ENCODE measurements at places on chromosomes 1 and 21. TPM values are rescaled to one million over a fixed set of nuclear protein-coding genes. Genes with fewer than 3 reads are reported as not detected.

DNA sequence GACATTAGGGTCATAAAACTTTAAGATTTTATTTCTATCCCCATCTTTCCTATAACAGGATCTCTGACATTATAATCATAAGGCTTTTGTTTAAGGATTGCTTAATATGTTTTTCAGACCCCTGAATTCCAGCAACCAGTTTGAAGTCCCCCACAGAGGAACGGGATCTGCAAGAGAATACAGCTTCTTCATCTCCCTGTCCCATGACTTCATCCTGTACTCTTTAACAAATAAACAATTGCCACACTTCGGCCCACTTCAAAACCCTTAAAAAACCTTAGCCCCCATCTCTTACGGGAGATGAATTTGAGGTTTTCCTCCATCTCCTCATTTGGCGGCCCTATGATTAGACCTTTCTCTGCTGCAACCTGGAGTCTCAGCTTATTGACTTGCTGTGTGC is 35.8 kb downstream of the TESK2 start:
- DNase-seq, result no peak

- no peak for DNase-seq
These were observed 1.0 kb downstream of the DDAH1 start for GRCh38 chr1:85463731-85464496.

- no peak for DNase-seq
These were observed 1999.4 kb downstream of the MRPL39 start for GRCh38 chr21:23607782-23608431.

- DNase-seq, result no peak
These were observed 11.7 kb upstream of the OR14I1 start for GRCh38 chr1:248714248-248714647.

- DNase-seq, result no peak
These were observed 101.8 kb downstream of the TNR start for GRCh38 chr1:175641633-175642032.

DNA sequence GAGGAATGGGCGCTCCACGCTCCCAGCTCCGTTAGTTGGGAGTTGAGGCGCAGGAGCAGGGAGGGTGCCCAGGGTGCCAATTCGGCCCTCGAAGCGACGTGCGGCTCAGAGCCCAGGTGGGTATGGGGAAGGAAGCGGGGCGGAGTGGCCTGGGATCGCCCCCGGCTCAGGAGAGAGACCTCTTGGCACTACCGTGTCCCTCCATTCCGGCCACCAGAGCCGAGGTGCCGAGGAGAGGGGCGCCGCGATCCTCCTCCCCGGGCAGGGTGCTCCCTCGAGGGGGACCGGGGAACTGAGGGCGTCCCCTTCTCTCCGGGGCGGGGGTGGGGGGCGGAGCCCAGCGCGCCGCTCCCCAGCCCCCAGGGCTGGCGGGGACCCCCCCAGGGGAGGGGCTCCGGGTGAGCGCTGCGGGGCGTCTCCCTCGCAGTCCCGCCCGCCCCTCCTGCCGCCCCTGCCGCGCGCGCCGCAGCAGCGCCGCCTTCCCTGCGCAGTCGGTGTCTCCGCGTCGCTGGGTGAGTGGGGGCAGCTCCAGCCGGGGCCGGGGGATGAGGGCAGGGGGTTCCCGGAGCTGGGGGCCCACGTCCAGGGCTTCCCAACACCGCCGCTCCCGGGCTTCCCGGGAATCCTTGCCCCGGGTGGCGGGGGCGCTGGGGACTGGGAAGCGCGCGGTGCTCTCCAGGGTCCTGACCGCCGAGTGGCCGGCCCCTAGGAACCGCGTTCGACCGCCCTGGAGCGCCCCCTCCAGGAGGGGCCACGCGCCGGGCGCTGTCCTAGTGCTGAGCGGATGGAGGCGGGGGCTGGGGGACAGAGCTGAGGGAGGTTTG is at the start of gene HPCA:
Gene HPCA (plus strand): TSS at position 488 of the 824 bp plus-strand sequence. CDS start 2,408 bp downstream, outside the sequence.
- DNase-seq, result peak; percentile 20

DNA sequence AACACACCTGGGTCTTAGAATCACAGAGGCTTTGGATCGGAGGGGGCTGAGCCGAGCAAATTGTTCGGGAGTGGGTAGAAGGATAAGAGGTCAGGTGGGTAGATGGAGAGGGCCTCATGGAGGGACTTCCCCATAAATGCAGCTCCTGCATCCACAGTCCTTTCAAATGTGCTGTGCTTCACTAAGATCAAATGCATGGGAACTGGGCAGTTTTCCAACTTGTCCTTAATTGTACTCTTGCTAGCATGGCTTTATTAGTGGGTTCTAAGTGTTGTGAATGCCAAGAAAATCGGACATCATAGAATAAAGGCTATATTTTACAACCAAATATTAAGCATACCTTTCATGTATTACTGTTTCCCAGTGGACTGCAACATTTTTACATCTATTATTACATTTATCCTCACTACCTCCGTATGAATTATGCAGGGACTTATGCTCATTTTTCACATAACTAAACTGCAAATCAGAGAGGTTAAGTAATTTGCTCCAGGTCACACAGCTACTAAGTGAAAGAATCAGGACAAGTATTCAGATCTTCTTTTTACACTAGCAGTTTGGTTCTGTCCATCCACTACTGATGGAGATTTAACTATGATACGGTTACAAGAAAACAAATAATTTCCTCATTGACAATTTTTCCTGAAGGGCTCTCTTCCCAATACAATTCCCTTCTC is 174.5 kb upstream of the RUNX1 start:
- no peak for DNase-seq

The ZFP69 gene
- polyA plus RNA-seq, result 5.4 TPM

The GPR25 gene
- polyA plus RNA-seq, result 34.0 TPM

The RPE65 gene
- polyA plus RNA-seq, result not detected
